ENCODE measurements at places on chromosomes 16 and 17.

GRCh38 chr17:6048486-6048885 lies 21.7 kb upstream of the WSCD1 start:
- no peak for DNase-seq

GRCh38 chr17:67224736-67225135 lies 20.3 kb downstream of the HELZ start:
- no peak for DNase-seq

DNA sequence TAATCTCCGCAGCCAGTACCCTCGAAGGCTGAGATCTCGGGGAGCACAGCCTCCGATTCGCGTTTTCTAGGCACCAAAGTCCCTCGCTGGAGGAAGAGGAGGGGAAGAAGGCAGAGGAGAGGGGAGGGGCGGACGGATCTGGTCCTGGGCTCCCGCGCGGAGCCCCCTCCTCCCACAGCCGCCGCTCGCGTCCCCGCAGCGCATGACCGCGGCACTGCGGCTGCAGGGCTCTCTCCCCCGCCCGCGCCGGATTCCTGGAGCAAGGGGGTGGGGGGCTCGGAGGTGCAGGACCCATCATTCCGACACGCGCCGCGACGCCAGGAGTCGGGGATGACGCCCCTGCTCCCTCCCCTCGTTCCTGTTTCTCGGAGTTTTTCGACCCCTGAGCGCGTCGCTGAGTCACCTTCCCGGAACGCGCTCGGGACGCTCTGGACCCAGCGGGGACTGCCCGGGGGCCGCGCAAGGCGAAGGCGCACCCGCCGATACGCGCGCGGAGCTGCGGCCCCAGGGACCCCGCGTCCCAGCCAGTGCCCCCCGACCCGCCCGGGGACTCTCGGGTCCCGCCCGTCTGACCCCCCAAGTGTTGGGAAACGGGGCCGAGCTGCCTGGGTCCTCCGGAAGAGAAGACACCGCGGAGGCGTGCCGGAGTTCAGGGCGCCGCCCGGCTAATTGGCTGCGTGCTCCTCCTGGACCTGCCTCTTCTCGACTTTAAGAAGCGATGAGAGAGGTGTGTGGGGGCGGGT lies 1.4 kb upstream of the SPHK1 start:
- peak; percentile 66 for DNase-seq

GRCh38 chr17:17722906-17723353 lies 41.7 kb downstream of the RAI1 start:
- no peak for DNase-seq

DNA sequence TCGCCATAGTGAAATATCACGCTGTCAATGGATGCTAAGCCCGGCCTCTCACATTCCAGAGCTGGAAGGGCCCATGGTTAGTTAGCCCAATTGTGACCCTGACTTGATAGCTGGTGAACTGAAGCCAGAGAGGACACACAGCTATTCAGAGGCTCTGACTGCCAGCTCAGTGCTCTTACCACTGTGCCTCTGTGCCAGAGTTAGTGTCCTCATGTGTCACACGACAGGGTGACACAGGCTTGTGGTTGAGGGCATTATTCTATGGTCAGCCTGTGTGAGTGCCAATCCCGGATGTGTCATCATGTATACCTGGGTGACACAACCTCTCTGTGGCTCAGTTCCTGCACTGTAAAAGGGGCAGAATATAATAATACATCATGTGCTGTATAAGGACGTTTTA lies 2.5 kb upstream of the MT1X start:
- DNase-seq, result no peak

GRCh38 chr17:16925461-16926060 lies 46.4 kb downstream of the TNFRSF13B start:
- DNase-seq, result no peak

- no peak for DNase-seq
Measured at GRCh38 chr16:57842601-57843000, 40.3 kb upstream of the KIFC3 start.

- peak; percentile 49 for DNase-seq
Measured at GRCh38 chr17:47288531-47289116, 35.0 kb downstream of the ITGB3 start.

DNA sequence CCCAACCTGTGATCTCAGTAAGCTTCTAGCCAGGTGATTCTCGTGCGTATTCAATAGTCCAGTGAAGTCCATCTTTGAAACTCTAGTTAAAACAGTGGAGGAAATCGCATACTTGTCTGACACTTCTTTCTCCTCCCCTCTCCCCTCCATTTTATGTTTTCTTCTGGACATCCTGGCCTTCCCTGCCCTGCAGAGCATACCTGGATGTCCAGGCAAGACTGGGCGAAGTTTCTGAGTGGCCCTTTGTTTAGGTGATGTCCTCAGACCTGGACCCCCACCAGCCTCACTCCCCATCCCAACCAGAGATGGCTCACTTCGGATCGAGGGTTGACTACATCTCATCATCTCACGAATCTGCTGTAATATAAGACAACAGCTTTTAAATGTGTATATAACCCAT lies 65.7 kb downstream of the CCDC182 start:
- DNase-seq, result no peak

- DNase-seq, result no peak
Measured at GRCh38 chr17:5110816-5111215, 862 bp downstream of the ZNF232 start.

- no peak for DNase-seq
Measured at GRCh38 chr16:19609359-19609758, 53.9 kb downstream of the VPS35L start.

DNA sequence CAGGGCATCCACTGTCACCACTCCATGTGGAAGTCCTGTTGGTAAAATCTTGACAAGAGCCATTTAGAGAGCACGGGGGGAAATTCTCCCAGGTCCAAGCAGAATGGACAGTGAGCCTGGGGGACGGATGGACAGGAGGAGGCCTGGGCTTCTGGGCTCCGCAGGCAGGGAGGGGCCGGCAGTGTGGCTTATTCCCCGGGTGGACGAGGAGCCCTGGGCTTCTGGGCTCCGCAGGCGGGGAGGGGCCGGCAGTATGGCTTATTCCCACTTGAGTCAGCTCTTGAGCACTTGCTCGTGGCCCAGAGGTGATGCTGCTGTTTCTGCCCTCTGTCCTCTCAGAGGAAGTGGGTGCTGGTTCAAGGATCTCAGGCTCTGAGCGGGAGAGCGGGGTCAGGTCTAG lies 22.2 kb upstream of the RPL13 start:
- no peak for DNase-seq

DNA sequence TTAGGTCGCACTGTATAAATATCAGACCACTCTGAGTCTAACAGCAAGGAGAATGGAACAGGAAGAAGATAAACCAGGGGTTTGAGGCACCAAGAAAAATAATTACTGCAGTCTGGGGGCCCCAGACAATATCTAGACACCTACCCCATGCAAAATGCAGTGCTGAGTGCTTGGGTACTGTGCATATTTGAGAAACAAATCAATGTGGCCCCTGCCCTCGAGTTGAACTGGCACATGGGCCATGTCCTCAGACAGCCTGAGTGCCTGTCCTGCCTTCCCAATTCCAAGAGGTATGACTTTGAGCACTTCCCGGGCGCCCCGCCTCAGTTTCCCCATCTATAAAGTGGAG lies 6.2 kb upstream of the CIITA start:
- no peak for DNase-seq

DNA sequence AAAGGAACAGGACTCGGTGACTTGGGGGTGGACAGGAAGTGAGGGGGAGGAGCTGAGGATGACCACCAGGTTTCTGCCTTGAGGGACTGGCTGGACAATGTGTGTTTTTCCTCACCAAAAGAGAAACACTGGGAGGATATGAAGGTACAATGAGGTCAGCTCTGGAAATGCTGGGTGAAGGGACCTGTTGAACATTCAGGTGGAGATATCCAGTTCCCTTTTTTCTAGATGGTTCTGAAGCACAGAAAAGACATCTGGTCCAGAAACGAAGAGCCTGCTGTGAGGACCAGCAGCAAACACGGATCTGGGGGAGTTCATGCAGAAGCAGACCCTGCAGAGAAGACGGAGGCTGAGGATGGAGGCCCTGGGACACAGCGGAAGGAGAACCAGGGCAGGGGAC lies 17.5 kb downstream of the ARHGAP17 start:
- DNase-seq, result no peak

DNA sequence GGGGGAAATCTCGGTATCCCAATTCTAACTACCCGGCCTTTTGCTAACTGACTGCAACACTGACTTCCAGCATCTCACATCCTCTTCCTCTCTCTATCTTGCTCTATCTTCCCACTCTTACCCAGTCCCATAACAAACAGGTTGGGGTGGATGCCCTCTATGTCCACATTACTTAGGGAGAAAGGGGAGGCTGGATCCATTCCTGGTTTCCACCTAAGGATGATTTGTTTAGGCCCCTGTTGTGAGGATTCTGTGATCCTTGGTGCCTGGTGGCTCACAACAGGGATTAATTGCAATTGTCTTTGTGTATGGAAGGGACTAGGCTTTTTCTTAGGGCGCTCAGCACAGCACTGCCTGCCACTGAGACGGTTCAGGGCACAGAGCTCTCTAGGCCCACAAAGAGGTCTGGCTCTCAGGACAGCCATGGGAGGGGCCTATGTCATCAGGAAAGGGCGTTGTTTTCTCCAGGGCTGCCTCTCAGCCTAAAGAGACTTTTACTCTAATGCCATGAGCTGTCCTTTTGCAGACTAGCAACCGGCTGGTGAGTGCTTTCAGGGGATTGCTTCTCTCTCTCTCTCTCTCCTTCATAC lies 612.1 kb upstream of the SALL1 start:
- DNase-seq, result no peak

DNA sequence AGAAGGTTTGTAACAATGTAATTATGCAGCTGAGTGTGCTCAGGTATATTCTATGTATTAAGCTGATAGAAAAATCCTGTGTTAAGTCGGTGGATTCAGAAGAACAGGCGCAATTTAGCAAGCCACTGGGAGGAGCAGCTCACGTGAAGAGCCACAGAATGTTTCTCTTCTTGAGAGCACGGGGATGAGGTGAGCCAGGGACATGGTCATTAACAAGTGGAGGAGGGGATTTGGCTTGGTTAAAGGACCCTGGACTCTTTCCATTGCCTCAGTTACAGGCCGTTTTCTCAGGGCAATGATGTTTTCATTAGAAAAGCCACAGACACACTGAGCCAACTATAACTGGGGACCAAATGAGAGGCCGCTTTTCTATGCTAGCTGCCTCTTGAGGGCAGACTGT lies 178.7 kb downstream of the SNX29 start:
- no peak for DNase-seq

GRCh38 chr16:82331974-82332750 lies 162.1 kb upstream of the MPHOSPH6 start:
- no peak for DNase-seq

GRCh38 chr17:42409523-42410318 lies 13.3 kb downstream of the CAVIN1 start:
- peak; percentile 95 for DNase-seq

- no peak for DNase-seq
Measured at GRCh38 chr16:69302301-69302700, 8.8 kb upstream of the VPS4A start.

DNA sequence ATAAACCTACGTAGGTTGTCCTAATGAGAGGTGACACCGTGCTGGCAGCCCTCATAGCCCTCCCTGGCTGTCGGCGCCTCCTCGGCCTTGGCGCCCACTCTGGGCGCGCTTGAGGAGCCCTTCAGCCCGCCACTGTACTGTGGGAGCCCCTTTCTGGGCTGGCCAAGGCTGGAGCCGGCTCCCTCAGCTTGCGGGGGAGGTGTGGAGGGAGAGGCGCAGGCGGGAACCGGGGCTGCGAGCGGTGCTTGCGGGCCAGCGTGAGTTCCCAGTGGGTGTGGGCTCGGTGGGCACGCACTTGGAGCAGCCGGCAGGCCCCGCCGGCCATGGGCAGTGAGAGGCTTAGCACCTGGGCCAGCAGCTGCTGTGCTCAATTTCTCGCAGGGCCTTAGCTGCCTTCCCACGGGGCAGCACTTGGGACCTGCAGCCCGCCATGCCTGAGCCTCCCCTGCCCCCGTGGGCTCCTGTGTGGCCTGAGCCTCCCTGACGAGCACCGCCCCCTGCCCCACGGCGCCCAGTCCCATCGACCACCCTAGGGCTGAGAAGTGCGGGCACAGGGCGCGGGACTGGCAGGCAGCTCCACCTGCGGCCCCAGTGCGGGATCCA lies 40.1 kb upstream of the AMZ2 start:
- DNase-seq, result no peak

GRCh38 chr17:82684228-82684841 lies 14.2 kb downstream of the RAB40B start:
- DNase-seq, result no peak

DNA sequence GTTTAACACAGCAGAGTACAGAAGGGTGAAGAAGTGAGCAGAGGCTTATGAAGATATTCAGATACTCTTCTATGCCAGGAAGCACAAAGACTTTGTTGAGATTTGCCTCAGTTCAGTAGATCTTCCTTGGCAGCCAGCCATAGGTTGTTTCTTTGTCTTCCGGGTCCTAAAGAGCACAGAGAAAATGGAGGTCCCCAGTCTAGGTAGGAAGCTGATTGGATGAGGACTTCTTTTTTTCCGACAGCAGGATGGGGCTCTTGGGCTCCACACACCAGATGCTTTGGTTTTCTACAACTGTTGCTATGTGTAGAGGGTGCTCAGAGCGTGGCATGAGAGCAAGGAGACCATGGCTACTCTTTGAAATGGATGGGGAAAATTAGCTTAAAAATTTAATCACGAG lies 8.3 kb upstream of the CDC6 start:
- DNase-seq, result no peak

- DNase-seq, result no peak
Measured at GRCh38 chr16:22081050-22081449, 11.3 kb upstream of the VWA3A start.

DNA sequence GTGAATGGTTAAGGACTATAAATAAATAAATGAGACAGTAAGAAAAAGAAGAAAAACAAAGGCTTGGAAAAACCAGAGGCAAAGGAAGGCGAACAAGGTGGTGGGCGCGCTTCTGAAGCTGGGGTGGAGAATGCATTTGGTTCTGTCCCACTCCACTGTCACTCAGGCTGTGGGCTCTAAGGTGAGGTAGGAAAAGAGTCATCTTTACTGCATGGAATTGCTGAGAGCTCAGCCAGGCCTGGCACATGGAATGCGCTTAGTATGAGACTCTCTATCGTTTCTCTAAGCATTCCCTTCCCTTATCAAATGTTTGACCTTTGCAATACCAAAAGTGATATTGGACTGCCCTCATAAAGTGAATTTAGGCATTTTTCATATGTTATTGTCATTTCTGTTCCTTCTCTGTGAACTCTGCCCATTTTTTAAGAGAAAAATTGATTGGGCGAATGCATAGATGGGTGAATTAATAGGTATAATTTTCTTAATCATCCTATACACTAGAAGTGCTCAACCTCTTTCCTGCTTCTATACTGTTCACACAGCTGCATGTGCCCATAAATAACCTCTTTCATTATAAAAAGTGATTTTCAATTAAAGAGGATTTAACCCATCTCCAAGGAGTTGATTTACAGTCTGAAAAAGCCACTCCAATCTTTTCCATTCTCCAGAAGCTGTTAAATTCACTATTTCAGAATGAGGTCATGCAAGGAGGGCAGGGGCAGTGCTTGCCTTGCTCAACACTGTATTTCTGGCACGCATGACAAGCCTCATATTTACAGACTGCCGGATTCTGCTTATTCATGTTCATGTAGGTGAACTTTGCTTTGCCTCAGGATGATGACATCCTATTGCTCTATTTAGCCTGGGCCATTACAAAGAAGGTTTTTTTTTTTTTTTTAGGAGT lies 87.7 kb downstream of the MYH10 start:
- DNase-seq, result peak; percentile 86

- DNase-seq, result no peak
Measured at GRCh38 chr17:17667947-17668346, 13.3 kb upstream of the RAI1 start.
